ENCODE measurements at places on chromosomes 1 and 21.

DNA sequence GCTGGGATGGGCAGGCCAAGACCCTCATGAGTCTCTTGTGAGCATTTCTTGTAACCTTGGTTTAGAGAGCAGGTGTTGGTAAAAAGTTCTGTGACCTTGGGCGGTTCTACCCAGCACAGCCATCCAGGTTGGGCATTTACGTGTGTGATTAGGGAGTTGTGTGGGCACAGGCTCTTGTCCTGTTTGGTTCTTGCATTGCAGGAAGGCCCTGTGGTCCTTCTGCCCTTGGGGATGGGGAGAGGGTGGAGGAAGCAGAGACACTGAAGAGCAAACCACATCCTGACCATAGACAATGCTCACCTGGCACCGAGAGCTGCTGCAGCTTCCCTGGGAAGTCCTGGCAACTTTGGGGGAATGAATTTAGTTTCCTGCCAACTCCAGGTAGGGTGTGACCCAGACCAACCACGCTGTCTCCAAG lies 25.6 kb downstream of the RNF187 start:
- no peak for DNase-seq

GRCh38 chr1:221556435-221556834 lies 185.5 kb downstream of the DUSP10 start:
- no peak for DNase-seq

DNA sequence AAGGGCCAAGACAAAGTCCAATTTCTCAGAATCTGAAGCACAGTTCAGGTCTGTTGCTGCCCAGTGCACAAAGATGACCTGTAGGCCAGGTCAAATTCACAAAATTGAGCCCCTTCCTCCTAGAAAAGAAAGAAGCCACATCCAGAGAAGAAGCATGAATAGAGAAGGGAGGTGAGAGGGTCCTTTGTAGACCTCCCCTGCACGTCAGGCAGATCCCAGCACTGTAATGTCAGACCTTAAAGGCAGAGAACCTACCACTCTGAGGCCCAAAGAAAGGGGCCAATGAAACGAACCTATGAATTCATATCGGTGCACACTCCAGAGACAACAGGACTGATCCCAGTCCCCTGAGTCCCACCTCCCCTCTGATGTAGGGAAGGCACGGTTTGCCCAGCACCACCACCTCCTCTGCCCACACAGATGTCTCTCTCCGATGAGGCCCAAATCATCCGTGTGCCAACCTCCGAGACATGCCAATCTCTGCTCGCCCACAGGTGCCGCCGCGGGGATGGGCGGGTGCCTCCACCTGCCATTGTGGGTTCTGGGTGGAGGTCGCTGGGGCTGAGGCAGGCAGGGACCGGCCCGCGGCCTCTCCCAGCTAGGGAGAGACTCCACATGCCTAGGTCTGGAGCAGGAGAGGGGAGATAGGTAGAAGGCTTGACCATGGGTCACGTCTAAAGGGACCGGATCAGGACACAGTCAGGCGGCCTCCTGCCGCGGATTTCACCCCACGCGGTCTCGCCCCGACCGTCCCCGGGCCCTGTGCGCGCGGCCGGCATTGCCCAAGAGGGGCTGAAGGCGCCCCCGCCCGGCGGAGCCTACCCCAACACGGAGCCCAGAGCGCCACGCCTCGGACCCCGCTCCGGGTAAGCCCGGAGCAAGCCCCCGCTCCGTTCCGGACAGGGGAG lies 42.1 kb downstream of the RRAGC start:
- DNase-seq, result no peak

- DNase-seq, result no peak
Observed at GRCh38 chr1:65233782-65234181, 75.6 kb upstream of the DNAJC6 start.

GRCh38 chr1:81430236-81430938 lies 370.3 kb upstream of the ADGRL2 start:
- DNase-seq, result no peak

DNA sequence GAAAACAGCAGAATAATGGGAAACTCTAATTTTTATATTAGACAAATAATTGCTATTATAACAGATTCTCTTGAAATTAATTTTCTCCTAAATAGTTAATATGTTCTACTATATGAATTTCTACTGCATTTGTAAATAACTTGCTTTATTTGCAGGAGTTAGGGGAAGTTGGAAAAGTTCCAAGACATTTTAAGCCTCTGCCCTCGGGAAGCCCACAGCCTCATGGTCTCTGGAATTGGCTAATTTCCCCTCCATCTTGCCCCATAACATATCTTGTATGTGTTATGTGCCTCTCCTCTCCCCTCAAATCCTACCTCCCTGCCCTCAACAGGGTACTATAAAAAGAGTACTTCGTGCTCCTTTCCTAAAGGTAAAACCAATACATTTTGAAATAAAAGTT lies 271.4 kb upstream of the NR5A2 start:
- DNase-seq, result no peak

GRCh38 chr1:8042134-8042533 lies 16.0 kb upstream of the ERRFI1 start:
- DNase-seq, result no peak

DNA sequence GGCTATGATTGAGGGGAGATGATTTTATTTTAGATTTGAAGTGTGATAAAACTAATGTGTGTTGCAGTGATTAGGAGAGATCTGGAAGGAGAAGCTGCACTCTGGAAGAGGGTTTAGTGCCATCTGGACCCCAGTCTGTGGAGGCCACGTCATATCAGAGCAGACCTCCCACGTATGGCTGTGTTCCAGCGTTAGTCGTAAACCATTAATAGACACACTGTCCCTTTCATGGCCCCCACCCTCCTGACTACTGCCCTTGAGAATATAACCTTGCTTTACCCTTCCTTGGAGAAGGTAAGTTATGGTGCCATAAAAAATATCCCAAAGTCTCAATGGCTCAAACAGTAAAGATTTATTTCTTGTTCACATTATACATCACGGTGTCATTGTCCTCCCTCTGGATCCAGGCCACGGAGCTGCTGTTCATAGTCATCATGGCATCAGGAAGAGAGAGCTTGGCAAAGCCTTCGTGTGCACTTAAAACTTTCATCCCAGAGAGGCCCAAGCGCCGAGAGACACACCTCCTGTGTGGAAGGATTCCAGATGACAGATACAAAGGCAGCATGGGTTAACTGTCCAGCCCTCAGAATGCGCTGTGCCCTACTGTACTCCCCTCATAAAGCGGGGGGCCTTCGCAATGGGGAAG lies 33.2 kb downstream of the RHOU start:
- DNase-seq, result no peak

DNA sequence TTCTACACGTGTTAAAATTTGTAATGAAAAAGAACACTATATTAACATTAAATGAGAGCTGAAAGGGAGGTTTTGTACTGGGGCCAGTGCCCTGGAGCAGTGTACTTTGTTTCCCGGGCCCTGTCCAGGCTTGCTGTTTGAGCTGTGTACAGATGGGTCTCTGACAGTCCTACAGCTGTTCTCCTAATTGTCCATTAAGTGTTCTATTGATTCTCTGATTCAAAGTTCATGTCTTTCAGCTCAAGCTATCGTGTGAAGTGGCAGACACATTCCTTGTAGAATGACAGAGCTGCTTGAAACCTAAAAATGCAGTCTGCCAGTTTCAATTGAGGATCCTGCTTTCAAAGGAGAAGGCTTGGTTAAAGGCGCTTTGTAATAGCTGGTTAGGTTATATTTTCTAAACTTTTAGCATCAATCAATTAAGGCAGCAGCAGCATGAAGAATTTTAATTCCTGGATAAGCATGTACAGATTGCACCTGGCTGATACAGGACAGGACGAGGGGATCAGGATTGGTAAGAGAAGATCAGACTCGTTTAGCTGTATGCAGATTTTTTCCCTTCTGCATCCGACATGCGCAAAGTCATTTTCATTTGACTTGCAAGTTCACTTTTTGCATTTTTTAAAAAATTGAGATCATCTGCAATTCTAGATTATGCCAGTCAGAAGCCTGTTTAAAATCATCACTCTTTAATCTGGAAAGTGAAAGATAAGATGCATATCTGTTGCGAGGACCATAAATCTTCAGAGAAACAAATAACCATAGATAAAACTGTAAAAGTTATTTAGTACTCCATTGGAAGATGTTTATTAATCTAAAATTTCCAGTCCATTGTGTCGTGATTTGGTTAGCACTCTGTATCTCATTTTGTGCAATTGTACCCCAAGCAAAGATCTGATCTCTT lies 98.5 kb downstream of the ATG4C start:
- peak; percentile 98 for DNase-seq

GRCh38 chr1:160999376-160999775 lies 21.6 kb downstream of the F11R start:
- DNase-seq, result no peak

DNA sequence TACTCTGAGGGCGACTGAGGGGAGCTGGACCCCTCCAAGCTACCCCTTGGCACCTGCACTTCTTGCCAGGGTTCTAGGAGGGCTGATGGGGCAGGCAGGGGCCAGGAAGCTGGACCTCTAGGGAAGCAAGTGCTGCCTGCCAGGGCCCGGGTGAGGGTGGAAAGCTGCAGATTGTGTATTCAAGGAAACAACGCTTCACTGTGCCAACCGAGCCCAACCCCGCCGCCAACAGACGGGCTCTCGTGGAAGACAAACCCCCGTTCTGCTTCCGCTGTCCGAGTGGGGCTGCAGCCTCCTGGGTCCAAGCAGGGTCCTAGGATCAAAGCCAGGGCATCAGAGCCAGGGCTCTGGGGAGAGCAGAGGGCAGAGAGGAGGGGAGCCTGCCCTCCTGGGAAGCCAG lies 3.2 kb downstream of the EFHD2 start:
- DNase-seq, result no peak

DNA sequence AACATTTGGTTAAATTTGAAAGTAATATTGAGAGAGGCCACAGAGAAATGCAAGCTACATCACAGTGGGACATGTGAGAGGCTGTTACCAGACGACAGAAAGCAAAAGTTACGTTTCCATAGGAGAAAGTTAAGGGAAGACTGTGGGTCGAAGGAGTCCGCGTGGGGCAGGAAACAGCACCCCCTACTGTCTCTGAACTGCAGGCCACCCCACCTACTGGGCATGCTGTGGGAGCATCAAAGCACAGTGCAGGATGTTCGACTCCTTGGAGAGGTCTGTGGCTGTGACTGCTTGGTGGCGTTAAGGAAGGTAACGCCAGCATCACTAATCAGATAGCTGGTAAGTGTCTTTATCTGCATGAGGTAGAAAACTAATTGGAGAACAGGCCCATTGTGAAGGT lies 123.9 kb downstream of the PTBP2 start:
- no peak for DNase-seq

DNA sequence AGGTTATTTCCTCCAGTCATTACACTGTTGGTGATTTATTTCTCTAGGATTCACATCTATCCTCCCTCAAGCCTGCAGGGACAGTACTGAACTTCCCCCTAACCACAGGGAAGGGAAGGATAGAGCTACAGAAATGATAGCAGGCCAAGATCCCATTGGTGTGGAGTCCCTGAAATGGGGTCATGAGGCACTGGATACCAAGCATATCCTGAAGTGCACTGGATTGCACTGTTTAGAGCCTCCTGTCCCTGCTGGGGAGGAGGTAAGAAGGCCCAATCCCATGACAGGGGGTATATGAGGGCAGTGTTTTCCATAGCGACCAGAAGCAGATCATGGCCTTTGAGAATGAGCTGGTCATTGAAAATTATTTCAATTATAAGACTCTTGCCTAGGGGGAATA lies 56.8 kb downstream of the C1orf21 start:
- DNase-seq, result no peak

GRCh38 chr1:27600498-27601175 lies 3.3 kb downstream of the AHDC1 start:
- no peak for DNase-seq

DNA sequence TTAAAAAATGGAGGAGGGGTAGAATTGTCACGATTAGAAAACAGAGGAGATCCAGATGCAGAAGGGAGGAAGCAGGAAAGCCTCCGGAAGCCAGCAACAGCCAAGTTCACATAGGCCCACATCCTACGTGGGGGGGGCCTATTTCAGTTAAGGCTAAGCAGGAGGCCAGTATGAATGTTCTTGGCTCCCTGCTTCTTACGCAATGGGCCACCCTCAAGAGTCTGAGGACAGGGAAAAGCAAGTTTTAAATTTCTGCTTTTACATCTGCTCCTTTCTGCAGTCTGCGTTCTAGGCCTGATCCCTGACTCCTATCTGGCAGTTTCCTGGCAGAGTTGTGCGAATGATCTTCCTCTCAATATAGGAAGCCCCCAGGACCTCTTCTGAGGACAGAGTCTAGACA lies 30.6 kb downstream of the RABIF start:
- DNase-seq, result no peak

GRCh38 chr21:37072988-37073416 lies at the start of the genes PIGP and TTC3:
Gene PIGP, minus strand, starts transcription at chr21:37073071. Its CDS starts 556 bp downstream, at chr21:37072515.
Gene TTC3, plus strand, starts transcription at chr21:37073254. Its CDS starts 14,004 bp downstream, at chr21:37087258.
- DNase-seq, result peak; percentile 94

DNA sequence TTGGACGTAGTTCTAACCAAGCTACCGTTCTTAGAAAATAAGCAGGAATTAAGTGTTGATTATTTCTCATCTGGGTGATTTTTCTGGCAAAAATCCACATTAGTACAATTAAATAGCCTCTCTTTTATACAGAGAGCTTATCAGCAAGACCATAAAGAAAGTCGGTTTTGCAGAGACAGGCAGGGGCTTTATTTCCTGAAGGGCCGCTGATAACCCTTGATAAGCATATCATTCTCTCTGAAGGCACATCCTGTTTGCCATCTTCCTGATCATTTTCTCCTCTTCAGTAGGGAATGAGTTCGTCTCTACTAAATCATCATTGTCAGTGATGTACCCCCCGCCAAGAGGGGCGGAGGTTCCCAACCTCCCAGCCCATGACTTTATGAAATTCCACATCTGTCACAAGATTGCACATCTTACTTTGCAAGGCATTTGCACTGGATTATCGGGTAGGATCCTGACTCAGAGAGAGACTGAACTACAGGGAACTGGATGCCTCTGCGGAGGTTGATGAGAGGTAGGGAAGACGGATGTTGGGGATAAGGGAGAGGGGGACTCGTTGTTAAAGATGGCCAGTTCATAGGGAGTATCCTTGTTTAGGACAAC lies 115.7 kb downstream of the KCNJ6 start:
- no peak for DNase-seq

DNA sequence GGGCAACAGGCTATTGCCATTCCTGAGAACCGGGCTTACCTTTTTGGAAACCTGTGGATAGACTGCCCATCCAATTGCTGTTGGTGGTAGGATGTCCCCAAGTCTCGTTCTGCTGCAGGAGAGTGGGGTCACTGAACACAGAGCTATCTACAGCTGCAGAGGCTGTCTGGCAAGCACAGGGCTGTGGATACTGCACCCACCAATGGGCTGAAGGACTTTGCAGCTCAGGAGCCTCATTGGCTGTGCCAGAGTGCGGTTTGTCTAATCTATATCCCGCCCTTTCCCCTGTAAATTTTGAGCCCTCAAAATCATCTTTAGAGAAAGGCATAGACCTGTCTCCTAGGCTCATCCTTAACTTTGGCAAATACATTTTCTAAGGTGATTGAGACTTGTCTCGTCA lies 15.3 kb downstream of the RNF187 start:
- no peak for DNase-seq

GRCh38 chr1:198829356-198829755 lies 190.5 kb downstream of the PTPRC start:
- no peak for DNase-seq

GRCh38 chr1:231192620-231193163 lies 30.8 kb downstream of the TRIM67 start:
- DNase-seq, result peak; percentile 30

GRCh38 chr1:161706482-161707347 lies at the start of gene FCRLA:
Gene FCRLA, plus strand, starts transcription at chr1:161707229. Its CDS starts 36 bp downstream, at chr1:161707265.
- no peak for DNase-seq

GRCh38 chr1:169795687-169796086 lies 980 bp upstream of the METTL18 start:
- no peak for DNase-seq

GRCh38 chr1:26350701-26351589 lies 3.0 kb downstream of the CRYBG2 start:
- no peak for DNase-seq

GRCh38 chr1:205267306-205267902 lies 39.7 kb downstream of the TMCC2 start:
- no peak for DNase-seq
